ENCODE measurements at places on chromosomes 12 and 14. TPM values are rescaled to one million over a fixed set of nuclear protein-coding genes. Genes with fewer than 3 reads are reported as not detected.

The ITGA7 gene
- total RNA-seq, result 118 TPM

The RPS6KA5 gene
- total RNA-seq, result 8.4 TPM

The LRTM2 gene
- total RNA-seq, result not detected

- H3K4me1 ChIP-seq, result no peaks in the 10 kb centered on the region
- H3K27ac ChIP-seq, result no peak overlapping the region
- H3K4me3 ChIP-seq, result no peak overlapping the region
- no peaks in the 10 kb centered on the region for H3K36me3 ChIP-seq
- no peaks in the 10 kb centered on the region for H3K27me3 ChIP-seq
- DNase-seq, result no peak
These were observed 128.3 kb downstream of the AKAP6 start for GRCh38 chr14:32457213-32457920.

The TPPP2 gene
- total RNA-seq, result not detected

- no peak overlapping the region for H3K4me3 ChIP-seq
- H3K27ac ChIP-seq, result no peak overlapping the region
- H3K4me1 ChIP-seq, result peaks cover 4% of the 10 kb centered on the region
- H3K27me3 ChIP-seq, result no peaks in the 10 kb centered on the region
- H3K36me3 ChIP-seq, result peaks cover 5% of the 10 kb centered on the region
These were observed 12.2 kb downstream of the RAPGEF3 start for GRCh38 chr12:47746523-47746922.

DNA sequence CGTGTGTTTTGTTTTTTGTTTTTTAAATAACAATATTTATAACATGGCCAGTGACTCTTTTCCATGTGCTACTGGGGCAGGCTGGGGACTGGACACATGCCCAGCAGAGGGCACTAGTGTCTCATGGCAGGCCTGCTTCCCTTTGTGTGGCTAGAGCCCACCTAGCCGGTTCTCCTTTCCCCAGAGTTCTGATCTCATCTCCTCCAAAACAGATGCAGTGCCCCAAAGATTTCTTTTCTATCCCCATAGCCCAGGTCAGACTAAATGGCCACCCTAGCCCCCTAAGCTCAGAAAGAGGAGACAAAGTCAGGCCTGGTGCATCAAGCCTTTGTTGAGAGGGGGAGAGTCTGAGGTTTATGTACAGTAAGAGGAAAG is 21.2 kb downstream of the PRPF40B start:
- no peaks in the 10 kb centered on the region for H3K27me3 ChIP-seq
- H3K36me3 ChIP-seq, result no peaks in the 10 kb centered on the region
- H3K4me1 ChIP-seq, result no peaks in the 10 kb centered on the region
- H3K4me3 ChIP-seq, result no peak overlapping the region
- peak overlapping the region; percentile 26 for H3K27ac ChIP-seq
- DNase-seq, result peak; percentile 88

DNA sequence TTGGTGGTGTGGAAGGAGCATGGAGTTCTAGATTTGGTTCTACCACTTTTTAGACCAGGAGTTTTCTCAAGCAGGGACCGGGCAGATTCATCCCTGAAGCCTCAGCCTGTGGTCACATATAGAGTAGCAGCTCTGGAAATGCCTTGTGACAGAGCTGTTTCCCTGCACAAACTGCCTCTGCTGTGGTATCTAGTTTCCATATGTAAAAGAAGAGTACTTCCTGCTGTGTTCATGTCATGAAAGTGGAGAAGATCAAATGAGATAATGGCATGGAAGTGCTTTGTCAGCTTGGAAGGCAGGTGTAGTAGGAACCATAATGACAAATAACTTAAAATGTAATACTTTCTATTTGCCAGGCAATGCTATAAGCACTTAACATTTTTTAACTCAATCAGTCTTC is 26.1 kb downstream of the OTUB2 start:
- DNase-seq, result no peak
- H3K4me3 ChIP-seq, result no peak overlapping the region
- H3K36me3 ChIP-seq, result peaks cover 46% of the 10 kb centered on the region
- no peaks in the 10 kb centered on the region for H3K27me3 ChIP-seq
- no peak overlapping the region for H3K27ac ChIP-seq

GRCh38 chr12:52585946-52586345 is 12.3 kb upstream of the KRT74 start:
- no peaks in the 10 kb centered on the region for H3K4me1 ChIP-seq
- DNase-seq, result no peak
- H3K27ac ChIP-seq, result no peak overlapping the region
- no peaks in the 10 kb centered on the region for H3K36me3 ChIP-seq

DNA sequence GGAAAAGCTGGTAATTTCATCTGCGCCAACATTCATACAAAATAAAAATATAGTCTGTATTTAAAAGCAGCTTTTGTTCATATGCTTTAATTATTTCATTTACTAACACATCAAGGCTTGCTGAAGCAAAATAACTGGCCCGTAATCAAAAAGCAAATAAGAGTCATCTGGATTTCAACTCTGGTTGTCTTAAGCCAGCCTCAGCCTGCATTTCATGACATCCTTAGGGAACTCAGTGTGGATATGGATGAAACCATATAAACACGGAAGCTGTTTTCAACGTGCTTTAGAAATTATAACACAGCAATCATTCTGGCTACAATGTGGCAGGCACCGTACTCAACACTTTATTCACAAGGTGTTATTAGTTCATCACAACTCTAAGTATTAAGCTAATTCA is 852 bp downstream of the COX16 start:
- no peaks in the 10 kb centered on the region for H3K36me3 ChIP-seq
- H3K27ac ChIP-seq, result peak overlapping the region; percentile 79
- no peak for DNase-seq
- peak overlapping the region; percentile 74 for H3K4me3 ChIP-seq
- no peaks in the 10 kb centered on the region for H3K27me3 ChIP-seq
- peaks cover 12% of the 10 kb centered on the region for H3K4me1 ChIP-seq

DNA sequence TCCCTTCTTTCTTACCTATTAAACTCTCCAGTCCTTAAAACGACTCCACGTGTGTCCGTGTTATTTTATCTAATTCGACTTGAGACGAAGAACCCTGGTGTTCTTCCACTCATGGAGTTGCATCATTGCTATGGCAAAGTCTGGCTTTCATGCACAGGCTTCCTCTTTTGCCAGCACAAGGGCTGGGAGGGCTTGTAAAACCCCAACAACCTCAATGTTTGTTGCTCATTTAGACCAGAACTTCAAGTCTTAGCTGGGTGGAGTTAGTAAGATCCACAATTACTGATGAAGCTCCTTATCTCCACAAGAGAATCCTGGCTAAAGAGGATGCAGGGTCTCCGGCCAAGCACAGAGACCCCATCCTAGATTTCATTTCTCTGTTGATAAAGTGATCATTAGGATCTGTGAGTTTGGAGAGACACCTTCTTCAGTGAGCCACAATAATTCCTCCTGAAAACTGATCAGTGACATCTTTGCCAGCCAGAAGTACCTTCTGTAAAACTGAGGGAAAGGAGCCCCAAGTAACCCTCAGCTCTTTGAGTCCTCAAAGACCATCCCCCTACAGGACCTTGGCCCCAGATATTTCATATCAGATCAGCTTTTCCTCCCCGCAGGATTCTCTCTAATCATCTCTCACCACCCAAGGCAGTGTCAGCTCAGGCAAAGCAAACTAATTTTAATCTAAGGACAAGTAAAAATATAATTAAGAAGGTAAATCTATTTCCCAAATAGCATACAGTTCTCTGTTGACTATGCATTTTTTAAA is 514.6 kb downstream of the FUT8 start:
- H3K27ac ChIP-seq, result no peak overlapping the region
- no peaks in the 10 kb centered on the region for H3K27me3 ChIP-seq
- H3K4me3 ChIP-seq, result no peak overlapping the region
- H3K4me1 ChIP-seq, result no peaks in the 10 kb centered on the region
- no peaks in the 10 kb centered on the region for H3K36me3 ChIP-seq

DNA sequence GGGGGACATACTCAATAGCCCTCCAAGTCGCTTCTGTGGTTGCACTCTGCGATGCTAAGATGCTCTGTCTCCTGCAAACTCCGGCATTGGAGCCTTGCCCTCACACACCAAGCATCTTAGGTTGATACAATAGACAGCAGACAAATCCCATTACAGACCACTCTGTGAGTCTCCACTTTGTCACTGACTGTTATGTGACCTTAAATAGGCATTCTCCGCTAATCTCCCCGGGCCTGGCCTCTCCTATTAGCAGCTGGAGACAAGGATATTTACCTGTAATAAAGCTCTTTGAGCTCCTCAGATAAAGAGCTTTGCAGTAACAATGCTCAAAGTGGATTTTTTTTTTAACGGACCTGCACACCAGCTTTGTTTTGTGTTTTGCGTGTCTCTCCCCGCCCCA is 479.7 kb upstream of the TBX3 start:
- H3K27ac ChIP-seq, result no peak overlapping the region
- no peak overlapping the region for H3K4me3 ChIP-seq
- H3K27me3 ChIP-seq, result no peaks in the 10 kb centered on the region
- no peaks in the 10 kb centered on the region for H3K36me3 ChIP-seq

GRCh38 chr12:64666054-64666914 is 56.0 kb downstream of the RASSF3 start:
- H3K27ac ChIP-seq, result no peak overlapping the region
- DNase-seq, result no peak
- H3K36me3 ChIP-seq, result no peaks in the 10 kb centered on the region
- no peak overlapping the region for H3K4me3 ChIP-seq
- H3K27me3 ChIP-seq, result no peaks in the 10 kb centered on the region
- no peaks in the 10 kb centered on the region for H3K4me1 ChIP-seq
